ENCODE measurements at places on chromosomes 3 and 15. TPM values are rescaled to one million over a fixed set of nuclear protein-coding genes. Genes with fewer than 3 reads are reported as not detected.

Gene NR1I2
- 0.82 TPM for total RNA-seq

Gene TGM5
- total RNA-seq = not detected

Gene SLC22A13
- under 0.01 TPM for total RNA-seq

Gene FHIT
- total RNA-seq = 1.6 TPM

Measured in frontal cortex (tissue), 4 donors.